ENCODE measurements at places on chromosomes 1 and 21.

DNA sequence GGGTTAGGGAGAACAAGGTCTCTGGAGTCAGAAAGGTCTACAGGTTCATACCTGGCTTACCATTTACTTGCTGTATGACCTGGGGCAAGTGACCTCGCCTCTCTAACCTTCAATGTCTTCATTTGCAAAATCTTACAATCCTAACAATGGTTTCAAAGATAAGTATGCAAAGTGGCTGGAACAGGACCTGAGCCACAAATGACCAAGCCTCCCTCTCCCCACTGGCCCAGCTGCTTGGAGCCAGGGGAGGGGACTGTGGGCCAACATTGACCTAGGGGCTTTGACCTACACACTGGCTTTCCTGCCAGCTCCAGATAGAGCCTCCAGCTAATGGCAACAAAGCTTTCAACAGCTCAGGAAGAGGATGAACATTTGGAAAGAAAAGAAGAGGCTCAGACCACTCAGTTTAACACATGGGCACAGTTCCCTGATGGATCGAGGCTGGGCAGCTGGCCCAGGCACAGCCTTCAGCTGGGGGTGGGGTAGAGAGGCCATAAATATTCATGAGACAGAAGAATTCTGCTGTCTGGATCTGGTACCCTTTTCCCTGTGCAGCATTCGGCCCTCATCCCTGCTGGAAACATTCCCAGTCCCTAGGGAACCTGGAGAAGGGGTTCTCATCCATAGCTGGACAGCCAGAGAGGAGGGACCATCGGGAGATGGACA lies 12.9 kb downstream of the PTAFR start:
- no peak for DNase-seq

GRCh38 chr1:209207126-209207700 lies 376.3 kb upstream of the CAMK1G start:
- no peak for DNase-seq

- peak; percentile 16 for DNase-seq
Measured at GRCh38 chr1:46131712-46132528, 509 bp downstream of the PIK3R3 start.

- no peak for DNase-seq
Measured at GRCh38 chr1:203777596-203777995, 12.6 kb downstream of the LAX1 start.

GRCh38 chr1:9758559-9759121 lies 65.1 kb downstream of the CLSTN1 start:
- no peak for DNase-seq

DNA sequence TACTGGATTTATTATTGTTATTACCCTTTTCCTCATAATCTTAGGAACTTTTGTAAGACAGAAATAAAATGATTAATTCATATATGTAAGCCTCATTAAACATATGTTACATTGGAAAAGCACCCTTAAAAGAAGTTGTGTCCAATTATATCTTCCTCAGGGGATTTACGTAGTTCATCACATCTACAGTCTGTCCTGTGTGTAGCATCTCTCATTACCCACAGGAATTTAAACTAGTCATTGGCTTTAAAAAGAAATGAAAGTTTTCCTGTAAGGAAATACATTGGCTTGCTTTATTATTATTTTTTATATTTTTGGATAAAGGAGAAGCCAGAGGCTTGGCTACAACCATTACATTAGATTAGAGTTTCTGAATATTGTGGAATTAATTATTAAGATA lies 56.1 kb downstream of the SWT1 start:
- no peak for DNase-seq

GRCh38 chr1:27650539-27651175 lies 15.7 kb upstream of the FGR start:
- DNase-seq = no peak

DNA sequence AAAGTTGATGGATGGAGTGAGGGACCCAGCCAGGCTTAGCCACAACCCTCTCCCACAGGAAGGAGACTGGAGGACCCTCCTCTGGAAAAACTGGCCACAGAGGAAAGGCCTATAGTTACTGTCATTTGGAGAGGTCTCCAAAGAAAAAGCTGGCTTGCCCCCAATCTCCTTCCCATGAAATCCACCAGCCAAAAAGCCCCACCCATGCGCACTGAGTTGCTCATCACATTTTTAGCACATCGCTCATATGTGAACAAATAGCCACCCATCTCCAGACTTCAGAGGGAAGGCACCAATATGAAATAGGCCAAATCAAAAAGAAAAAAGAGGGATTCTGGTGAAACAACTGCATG lies 36.9 kb upstream of the QSOX1 start:
- no peak for DNase-seq

GRCh38 chr1:155940482-155940992 lies 901 bp upstream of the RXFP4 start:
- no peak for DNase-seq

DNA sequence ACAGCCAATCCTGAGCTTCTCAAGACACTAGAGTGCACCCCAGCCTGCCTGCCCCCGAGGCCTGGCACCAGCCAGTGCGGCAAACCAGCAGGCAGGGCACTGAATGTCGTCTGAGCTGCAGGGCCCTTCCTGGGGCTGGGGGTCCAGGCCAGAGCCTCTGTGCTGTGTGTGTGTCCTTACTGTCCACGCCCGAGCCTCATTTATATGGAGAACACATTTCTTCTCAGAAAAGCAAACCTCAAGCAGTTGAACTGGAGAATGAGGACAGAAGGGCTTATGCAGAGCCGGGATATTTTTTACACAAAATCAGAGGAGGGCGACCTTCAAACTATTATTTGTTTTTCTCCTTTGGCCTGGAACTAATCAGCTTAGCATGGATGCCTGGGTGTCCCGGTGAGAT lies 52.7 kb downstream of the POFUT2 start:
- DNase-seq = no peak

DNA sequence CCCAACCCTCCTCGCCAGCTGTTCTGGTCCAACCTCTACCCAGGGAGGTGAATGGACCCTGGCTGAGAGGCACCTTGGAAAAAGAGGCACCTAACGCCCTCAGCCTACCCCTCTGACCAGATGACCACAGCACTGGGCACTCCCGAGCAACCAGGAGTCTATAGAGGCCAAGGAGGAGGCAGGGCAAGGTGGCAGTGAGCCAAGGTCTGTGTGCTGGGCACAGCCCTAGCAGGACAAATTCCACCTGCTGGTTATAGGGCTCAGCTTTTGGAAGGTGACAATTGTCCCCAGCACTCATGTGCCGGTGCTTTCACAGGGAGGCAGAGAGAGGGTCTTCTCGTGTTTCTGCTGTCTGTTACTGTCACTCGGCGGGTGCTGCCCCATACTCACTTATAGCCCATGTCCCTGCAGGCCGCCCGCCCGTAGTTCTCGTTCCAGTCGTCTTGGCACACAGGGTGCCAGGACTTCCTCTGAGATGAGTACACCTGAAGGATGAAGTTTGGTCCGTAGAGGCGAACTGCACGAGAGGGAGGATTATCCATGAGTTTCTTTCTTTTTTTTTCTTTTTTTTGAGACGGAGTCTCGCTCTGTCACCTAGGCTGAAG lies 27.8 kb downstream of the TMPRSS2 start:
- no peak for DNase-seq

- DNase-seq = no peak
Measured at GRCh38 chr1:238658763-238659162, 727.6 kb upstream of the CHRM3 start.

- no peak for DNase-seq
Measured at GRCh38 chr1:33327587-33328325, 6.9 kb upstream of the A3GALT2 start.

GRCh38 chr21:38570596-38570995 lies 72.3 kb upstream of the ERG start:
- DNase-seq = no peak

- DNase-seq = no peak
Measured at GRCh38 chr21:41112740-41113692, 54.9 kb upstream of the BACE2 start.

DNA sequence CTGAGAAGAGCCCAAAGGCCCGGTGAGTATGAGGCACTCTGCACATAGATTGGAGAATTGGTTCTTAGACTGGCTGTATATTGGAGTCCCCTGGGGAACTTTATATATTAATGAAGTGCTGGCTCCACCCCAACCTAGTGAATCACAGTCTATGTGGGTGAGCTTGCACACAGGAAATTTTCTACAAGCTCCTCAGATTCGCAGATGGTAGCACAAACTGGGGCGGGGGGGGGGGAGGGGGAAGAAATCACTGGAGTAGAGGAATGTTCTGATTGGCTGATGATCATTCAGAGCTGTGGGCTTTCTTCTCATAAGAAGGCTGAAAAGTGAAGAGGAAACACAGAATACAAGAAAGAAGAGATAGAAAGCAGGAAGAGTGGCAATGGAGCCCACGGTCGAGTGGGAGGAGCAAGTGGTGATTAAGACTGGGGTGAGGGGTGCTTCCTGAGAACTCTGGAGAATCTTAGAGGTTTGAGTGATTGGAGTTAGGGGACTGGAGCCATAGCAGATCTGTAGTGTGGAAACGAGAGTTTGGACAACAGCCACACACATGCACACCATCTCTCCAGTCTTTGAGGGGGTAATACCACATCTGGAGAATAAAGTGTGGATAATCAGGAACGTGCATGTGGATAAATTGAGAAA lies 465.9 kb upstream of the DAB1 start:
- no peak for DNase-seq

- DNase-seq = no peak
Measured at GRCh38 chr1:55445416-55445815, 230.3 kb upstream of the USP24 start.

DNA sequence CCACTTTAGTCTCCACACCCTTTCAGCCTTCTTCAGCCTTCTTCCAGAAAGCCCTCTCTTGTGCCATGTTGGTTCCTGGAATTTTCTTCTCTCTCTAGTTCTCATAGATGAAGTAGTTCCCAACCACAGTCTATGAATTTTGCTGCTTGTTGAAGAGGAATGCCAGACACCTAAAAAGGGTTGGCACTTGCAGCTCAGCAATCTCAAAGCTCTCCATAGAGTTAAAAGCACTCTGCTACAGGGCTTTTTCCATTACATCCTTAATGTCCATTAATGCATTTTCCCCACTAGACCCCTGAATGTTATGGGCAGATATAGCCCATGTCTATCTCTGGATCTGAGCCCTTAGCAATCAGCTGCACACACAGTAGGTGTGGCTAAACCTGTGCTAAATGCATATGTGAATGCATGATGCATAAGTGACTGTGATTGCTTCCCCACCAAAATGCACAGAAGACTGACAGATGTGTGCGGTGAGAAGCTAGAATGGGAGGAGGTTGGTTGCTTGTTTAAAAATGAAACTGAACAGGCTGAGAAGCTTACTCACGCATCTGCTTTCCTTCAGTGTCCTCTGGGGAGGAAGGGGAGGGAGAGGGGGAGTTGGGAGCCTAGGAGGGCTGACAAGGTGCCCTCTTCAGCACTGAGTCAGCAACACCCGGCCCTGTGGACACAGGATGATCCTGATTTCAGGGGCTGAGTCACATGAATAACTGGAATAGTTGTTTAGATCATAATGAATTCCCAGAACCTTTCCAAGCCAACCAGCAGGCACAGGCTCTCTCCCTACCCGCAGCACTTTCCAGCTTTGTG lies 146.1 kb upstream of the FGGY start:
- no peak for DNase-seq

GRCh38 chr1:150764617-150765101 lies 919 bp downstream of the CTSS start:
- no peak for DNase-seq

- no peak for DNase-seq
Measured at GRCh38 chr1:85544689-85545215, 35.8 kb upstream of the CCN1 start.

DNA sequence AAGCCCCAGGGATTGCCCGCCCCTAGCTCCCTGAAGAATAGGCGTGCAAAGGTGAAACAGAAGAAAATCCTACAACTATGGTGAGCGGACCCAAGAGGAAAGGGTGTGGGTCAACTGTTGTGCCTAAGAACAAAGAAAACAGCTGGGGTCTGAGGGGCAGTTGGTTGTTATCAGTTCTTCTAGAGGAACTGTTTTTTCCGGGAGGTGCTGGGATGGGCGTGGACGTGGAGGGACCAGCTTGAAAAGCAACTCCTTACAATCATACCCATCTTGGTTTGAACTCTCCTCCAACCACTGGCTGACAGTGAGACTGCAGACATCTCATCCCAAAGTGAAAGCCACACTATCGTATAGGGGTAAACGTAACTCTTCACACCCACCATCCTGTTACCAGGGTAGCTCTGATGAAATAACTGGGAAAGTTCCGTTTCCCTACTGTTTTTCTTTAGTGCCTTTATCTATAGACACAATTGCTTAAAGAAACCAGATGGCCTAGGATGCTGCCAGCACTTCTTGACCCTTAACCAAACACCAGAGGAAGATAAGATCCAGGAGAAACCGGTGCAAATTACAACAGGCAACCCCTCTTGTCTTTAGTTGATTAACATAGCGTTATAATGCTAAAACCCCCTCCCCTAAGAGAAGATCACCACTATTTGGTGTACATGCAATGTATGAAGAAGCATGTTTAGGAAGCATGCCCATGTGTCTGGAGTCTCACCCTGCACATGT lies 25.6 kb upstream of the FAM89A start:
- DNase-seq = no peak

GRCh38 chr1:227261501-227261900 lies 56.8 kb downstream of the CDC42BPA start:
- DNase-seq = no peak

DNA sequence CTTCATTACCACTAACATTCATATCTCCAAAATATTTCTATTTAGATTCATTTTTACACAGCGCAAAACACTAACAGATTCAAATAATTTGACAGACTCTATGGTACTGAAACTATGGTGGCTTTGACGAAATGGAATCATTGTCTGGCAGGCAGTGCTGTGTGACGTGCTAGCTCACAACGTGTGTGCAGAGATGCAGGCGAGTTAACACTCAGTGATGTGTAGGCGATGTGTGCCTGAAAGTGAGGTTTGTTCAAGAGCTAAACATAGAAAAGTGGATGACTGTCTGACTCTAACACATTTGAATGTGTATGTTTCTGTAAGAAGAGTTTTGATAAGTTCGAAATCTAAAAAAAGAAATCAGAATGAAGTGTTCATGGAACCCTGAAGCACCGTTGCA lies 97.7 kb downstream of the RYR2 start:
- DNase-seq = no peak

GRCh38 chr1:234240680-234241079 lies 132.6 kb upstream of the COA6 start:
- DNase-seq = no peak
